ENCODE measurements at places on chromosomes 16 and 17.

GRCh38 chr16:2088759-2089358 is 41.1 kb downstream of the TSC2 start:
- no peak for DNase-seq

- no peak for DNase-seq
Measured at GRCh38 chr16:2341456-2342447, 1.2 kb upstream of the ABCA3 start.

GRCh38 chr16:85759631-85760419 is 8.9 kb upstream of the C16orf74 start:
- DNase-seq, result no peak

GRCh38 chr17:42233156-42233555 is 38.9 kb upstream of the GHDC start:
- no peak for DNase-seq

GRCh38 chr17:60293580-60294335 is 98.2 kb downstream of the USP32 start:
- DNase-seq, result no peak

GRCh38 chr17:79946352-79947231 is 89.1 kb downstream of the TBC1D16 start:
- DNase-seq, result no peak

GRCh38 chr17:41678907-41679739 is 9.6 kb upstream of the EIF1 start:
- DNase-seq, result no peak

DNA sequence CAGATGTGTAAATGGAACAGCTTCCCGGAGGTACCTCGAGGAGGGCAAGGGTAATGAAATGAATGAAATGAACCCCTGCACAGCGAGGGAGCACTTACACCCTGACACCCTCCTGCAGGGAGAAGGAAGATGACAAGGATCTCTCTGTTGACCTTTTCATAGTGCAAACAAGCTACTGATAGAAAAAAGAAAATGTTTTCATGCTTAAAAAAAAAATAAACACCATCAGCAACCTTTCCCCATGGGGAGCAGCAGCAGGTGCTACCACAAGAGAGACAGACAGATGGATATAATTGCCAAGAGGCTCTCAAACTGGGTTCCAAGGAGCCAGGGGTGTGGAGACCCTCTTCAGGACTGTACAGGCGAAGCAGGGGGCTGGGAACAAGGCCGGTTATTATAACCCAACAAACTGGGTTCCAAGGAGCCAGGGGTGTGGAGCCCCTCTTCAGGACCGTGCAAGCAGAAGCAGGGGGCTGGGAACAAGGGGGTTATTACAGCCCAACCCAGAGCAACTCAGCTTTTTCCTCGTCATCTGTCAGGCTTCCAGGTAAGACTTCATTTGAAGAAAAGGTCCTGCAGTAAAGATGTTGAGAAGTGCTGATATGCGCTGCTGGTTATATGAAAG is 718 bp upstream of the RPH3AL start:
- no peak for DNase-seq

DNA sequence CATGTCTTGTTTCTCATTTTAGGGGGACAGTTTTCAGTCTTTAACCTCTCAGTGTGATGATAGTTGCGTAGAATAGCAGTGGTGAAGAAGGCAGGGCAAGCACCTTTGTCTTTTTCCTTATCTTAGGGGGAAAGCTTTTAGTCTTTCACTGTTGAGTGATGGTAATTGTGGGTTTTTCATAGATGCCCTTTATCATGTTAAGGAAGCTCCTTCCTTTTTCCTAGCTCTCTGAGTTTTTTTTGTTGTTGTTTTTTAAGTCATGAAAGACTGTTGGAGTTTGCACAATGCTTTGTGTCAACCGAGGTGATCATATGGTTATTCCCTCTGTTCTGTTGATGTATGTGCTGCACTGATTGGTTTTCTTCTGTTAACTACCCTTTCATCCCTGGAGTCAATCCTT is 15.7 kb downstream of the NOL11 start:
- no peak for DNase-seq

- no peak for DNase-seq
Measured at GRCh38 chr17:10081571-10082169, 116.7 kb downstream of the GAS7 start.

- DNase-seq, result no peak
Measured at GRCh38 chr17:57570724-57571344, 174.3 kb downstream of the CCDC182 start.

GRCh38 chr17:38361694-38362465 is 10.2 kb downstream of the SOCS7 start:
- DNase-seq, result no peak

- DNase-seq, result no peak
Measured at GRCh38 chr16:84159007-84159406, 13.9 kb downstream of the DNAAF1 start.

- DNase-seq, result no peak
Measured at GRCh38 chr16:49200223-49200820, 81.3 kb downstream of the CBLN1 start.

GRCh38 chr16:47377154-47377553 is 83.7 kb downstream of the ITFG1 start:
- no peak for DNase-seq

DNA sequence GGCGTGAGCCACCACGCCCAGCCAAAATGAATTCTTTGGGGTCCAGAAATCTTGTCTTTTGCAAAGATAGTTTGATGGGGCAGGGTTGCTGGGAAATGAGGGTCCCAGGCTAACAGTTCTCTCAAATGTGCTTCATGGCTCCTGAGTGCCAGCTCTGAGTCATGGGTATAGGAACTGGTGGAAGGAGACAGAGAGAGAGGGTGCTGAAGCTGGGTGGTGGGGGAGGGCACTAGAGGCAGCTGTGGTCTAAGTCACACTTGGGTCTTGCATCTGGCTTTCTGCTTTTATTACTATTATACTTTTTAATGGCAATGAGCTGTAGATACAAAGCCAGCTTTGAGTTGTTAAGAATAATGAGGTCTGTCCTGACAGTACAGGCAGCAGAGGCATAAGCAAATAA is 54.6 kb downstream of the PRKCA start:
- DNase-seq, result no peak

DNA sequence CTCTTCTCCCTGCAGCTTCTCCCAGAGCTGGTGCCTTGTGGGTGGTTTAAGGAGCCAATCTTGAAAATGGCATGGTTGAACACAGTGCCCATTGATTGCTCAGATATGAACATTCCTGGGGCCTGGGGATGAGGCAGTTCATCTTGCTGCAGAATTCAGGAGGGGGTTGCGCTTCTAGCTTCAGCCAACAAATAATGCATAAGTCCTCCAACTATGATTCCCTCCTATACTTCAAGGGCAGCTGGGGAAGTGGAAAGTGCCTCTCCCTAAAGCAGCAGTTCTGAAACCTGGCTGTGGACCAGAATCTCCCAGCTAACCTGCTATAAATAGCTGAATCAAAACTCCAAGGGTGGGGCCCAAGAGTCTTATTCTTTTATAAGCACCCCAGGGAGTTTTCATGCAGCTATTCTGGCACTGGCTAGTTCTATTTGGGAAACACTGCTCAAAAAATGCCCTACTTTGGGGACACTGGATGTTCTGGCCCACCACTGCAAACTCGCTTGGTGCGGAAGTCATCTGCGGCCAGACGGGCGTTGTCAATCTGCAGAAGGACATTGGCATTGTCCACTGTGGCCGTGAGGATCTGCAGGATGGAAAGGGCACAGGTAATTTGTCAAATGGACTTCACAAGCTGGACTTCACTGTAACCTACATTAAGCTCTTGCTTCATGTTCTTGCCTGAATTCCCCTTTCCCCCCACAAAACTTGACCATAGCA is 130.3 kb downstream of the CCDC144A start:
- no peak for DNase-seq
